ENCODE measurements at places on chromosomes 6 and 20.
A peak's percentile ranks its signal among the peaks of the same experiment; 100 is the strongest.

DNA sequence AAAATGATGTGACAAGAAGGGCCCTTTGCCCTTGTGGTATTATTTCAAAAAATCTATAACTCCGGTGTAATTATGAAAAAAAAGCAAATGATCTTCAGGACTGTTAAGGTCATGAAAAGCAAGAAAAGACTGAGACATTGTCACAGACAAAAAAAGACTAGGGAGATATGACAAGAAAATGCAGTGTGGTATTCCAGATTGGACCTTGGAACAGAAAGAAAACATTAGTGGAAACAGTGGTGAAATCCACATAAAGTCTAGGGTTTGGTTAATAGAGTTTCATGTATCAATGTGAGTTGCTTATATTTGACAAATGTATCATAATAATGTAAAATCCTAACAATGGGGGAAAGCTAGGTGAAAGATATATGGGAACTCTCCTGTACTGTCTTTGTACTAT is 26.8 kb upstream of the SLC17A3 start:
- DNase-seq: no peak

- no peak for DNase-seq
Measured at GRCh38 chr6:100311707-100312251, 152.9 kb downstream of the SIM1 start.

DNA sequence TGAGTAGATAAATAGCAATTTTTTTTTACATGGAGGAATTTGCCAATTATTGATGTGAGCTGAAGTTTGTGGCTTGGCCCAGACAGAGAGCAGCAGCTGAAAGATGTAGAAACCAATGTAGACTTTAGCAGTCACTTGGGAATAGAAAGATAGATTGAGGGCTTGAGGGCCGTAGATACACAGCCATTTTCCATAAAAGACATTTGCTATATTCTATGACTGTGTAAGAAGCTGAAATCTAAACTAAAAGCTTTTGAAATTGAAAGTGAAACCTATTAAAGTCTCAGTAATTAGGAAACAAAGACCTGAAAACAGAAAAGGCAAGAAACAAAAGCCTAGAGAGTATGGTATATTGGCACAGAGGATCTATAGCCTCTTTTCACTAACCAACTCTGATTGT is 332.7 kb downstream of the CENPW start:
- no peak for DNase-seq

- DNase-seq: no peak
Measured at GRCh38 chr6:28003059-28003458, 46.0 kb downstream of the OR2B6 start.

DNA sequence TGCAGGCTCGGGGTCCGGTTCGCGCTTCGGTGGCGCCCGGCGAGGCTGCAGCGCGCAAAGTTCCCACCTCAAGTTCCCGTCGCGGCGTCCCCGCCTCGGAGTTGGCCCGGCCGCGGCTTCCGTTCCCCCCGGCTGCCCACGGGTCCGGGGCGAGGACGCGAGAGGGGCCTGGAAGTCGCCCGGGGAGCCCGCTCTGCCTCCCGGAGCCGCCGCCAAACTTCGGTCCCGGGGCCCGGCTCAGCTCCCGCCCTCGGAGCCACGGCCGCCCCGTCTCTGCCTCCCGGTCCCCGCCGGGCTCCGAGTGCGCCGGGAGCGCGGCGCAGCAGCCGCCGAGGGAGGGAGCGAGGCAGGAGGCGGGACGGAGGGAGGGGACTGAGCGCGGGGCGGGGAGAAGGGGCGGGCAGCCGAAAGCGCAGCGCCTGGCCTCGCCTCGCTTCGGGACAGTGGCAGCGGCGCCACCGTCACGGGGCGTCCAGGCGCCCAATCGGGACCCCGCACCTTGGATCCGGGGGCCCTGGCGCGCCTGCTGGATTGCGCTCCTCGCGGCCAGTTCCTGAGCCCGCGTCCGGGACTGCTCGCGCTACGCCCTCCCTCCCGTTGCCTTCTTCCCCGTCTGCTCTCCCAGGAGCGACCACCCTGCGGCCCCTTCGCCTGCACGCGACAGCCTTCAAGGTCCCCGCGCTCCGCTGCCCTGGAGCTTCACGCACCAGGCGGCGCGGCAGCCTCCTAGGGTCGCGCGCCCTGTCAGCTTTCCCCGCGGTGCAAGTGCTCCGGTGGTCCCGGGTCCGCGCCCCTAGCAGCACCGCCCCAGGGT is at the start of gene KCNG1:
Gene KCNG1, minus strand, starts transcription at position 305 of the 814 bp plus-strand sequence. CDS start 12,769 bp downstream, outside the sequence.
- DNase-seq: no peak

DNA sequence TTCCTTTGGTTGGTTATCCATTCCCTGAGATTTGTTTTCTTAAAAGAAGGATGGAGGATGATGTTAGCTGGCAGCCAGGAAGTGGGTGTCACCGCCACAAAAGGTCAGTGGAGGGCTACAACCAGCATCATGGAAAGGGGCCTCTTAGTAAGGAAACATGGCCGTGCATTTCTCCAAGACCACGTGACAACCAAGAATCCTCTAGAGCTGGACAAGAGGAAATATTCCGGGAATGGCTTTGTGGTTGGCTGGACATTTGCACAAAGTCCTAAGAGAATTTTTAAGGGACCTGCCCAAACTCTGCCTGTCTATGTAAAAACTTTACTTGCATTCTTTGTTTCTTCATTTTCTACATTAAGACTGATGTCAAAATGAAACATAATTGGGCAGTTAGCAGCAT is 399.9 kb upstream of the MARCKS start:
- no peak for DNase-seq

GRCh38 chr6:37005061-37005810 is at the start of gene FGD2:
TSS of gene FGD2 (plus strand) at chr6:37005655. CDS start at chr6:37005818, 163 bp downstream.
- no peak for DNase-seq

DNA sequence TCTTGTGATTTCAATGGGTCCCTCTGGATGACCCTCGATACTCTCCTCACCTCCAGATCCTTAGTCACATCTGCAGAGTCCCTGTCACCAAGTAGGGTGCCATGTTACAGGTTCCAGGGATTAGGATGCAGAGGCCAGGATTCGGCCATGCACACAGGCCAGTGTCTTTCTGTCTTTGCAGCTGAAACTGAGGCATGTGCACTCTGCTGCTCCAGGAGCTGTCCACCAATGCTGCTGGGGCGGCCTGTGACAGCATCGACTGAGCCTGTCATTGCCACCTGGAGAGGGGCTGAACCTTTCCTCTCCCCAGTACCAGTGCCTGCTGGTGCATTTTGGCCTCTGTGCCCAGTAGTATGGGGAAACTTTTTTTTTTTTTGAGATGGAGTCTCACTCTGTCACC is 4.4 kb upstream of the RBM38 start:
- no peak for DNase-seq

GRCh38 chr20:39676857-39677391 is 714.8 kb downstream of the DHX35 start:
- no peak for DNase-seq

DNA sequence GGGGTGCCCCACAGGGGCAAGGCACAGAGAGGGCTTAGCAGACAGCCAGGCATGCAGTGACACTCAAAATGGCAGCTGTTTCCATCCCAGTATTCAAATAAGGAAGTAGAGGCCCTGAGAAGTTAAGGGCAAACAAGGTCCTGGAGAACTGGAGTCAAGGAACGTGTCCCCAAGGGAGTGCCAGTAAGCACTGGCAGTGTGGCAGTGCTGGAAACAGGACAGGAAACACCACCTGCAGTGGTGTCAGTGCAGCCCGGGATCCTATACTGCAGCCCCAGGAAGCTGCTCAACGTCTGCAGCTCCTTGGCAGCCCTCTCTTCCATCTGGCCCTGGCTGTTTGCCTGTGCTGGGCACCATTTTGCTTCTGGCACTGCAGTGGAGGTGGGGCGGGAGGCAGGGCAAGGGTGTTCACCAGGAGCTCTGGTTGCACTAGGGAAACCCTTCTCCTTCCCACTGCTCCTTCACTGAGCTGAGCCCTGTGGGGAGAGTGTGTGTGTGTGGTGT is 56.3 kb downstream of the EDN3 start:
- no peak for DNase-seq

- peak; percentile 35 for DNase-seq
Measured at GRCh38 chr20:57509665-57510237, 15.2 kb downstream of the CTCFL start.

DNA sequence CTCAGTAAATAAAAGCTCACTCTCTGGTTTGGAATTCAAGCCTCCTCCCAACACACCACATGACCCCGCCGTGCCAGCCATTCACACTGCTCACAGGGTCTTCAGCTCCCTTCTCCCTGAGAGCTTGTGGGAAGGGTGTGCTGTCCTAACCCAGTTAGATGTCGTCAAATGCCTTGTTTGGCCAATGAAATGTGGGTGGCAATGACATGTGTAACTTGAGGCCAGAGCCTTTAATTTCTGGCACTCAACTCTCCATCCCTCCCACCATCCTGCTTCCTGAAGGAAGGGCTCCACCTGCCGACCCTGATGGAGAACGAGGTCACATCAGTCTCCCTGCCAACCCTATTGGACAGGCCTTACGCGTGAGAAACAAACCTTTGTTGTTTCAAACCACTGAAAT is 224.5 kb upstream of the AGPAT4 start:
- DNase-seq: no peak

DNA sequence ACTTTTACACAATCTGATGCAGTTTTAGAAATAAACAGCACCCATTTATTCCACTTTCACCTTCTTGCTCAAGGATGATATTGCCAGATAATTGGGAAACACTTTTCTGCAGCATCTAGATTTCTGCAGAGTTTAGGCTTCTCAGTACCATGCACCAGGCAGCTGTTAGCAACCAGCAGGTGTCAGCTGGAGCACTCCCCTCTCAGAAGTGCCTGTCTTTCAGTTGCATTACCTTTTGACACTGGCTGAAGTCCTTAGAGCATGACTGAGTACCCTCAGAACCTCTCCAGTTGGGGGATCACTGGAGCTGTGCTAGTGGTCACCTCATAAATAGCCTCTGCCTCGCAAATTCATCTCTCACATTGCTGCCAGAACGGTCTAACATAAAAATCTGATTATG is 91.2 kb downstream of the DNAH8 start:
- DNase-seq: no peak

GRCh38 chr6:30844118-30844535 is 40.2 kb upstream of the DDR1 start:
- no peak for DNase-seq

DNA sequence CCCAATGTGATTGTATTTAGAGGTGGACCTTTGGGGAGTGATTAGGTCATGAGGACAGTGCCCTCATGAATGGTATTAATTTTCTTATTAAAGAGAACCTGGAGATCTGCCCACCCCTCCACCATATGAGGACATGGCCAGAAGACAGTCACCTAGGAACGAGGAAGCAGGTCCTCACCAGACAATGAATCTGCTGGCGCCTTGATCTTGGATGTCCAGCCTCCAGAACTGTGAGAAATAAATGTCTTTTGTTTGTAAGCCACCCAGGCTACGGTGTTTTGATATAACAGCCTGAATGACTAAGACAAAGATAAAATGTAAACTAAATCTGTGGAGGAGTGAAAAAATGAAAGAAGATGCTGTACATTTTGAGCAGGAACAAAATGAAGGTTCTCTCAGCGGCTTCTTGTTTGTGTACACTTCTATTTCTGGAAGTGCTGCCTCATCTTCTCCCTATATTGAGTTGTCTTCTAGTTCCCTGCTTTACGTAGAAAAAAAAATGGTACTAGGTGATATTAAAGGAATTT is 1.5 kb upstream of the IPCEF1 start:
- DNase-seq: no peak

GRCh38 chr6:29509239-29509638 is 21.5 kb upstream of the MAS1L start:
- DNase-seq: no peak

GRCh38 chr20:32285082-32285620 is 7.7 kb downstream of the KIF3B start:
- no peak for DNase-seq

DNA sequence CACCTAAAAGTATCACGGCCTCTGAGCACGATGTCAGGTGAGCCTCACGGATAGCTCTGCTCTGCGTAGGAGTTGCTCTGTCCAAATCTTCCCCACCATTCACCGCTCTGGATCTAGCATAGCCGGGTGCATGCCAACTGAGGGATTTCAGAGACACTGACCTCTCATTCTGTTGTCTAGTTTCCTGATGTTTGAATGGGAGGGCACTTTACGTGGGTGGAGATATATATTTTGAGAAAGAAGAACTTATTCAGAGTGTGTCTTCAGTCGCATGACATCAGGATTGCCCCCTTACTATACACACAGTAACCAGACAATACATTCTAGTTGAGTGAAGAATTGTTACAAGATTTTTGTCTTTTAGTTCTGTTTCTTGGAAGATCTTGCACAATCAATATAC is 96.5 kb upstream of the CITED2 start:
- no peak for DNase-seq

DNA sequence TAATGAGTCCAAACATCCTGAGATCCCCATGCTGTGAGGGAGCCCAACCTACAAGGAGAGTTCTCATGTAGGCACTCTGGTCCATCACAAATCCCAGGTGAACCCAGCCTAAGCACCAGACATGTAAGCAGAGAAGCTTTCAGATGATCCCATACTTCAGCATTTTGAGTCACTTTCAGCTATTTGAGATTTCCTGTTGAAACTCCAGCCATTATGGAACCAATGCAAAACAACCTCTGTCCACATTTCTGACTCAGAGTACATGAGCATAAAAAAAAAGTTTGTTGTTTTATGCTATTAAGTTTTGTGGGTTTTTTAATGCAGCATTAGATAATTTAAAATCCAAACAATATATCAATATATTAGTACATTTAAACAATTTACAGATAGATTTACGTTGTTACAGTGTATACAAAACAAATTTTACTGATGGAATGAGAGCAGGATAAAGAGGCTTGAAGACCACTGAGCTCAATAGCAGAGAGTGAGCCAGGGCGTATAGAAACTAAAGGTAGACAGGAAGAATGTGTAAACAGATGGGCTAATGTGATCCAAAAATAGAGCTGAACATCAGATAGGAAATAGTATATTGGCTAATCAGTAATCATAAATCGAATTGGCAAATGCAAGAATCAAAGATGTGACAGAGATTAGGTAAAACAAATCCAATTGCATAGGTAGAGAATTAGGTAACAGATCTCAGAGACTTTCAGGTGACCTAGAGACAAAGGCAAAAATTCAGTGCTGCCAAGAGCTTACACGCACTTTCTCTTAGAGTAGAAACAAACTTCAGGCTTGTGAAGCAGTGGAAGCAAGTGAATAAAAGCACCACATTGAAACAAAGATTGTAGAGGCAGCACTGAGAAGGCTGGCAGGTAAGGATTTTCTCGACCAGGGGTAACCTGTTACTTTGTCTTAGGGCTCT is 36.2 kb upstream of the PLCB1 start:
- DNase-seq: no peak

DNA sequence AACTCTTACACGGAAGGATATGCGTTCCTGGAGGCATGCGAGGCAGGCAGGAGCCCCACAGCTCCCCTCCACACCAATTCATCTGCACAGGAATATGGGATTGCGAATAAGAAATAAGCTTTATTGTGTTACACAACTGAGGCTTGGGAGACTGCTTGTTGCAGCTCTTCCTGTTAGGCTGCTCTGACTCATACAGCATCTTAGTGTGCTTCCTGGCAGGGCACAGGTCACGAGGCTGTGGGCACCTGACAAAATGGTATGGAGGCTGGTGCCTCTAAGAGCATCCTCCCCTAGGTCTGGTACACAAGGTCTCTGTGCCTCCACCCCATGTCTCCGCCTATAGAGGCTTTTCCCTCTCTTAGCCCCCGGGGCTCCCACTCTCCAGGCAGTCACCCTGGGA is 6.8 kb downstream of the SLC22A3 start:
- DNase-seq: no peak

- DNase-seq: no peak
Measured at GRCh38 chr6:82013561-82014530, 233.7 kb downstream of the IBTK start.

- no peak for DNase-seq
Measured at GRCh38 chr6:134642279-134642678, 307.6 kb downstream of the ALDH8A1 start.

All from hematopoietic multipotent progenitor cell treated with erythropoietin and hydrocortisone succinate and interleukin-3 and kit ligand, for 17 days (in vitro differentiated cells).